Esophagus squamous epithelium (tissue), 5 donors: ENCODE measurements at places on chromosomes 12 and 14.

GRCh38 chr12:52515927-52516831, 4.0 kb downstream of the KRT5 start:
- no peak for DNase-seq

GRCh38 chr12:120412421-120412820, 25.5 kb upstream of the COX6A1 start:
- DNase-seq: no peak

DNA sequence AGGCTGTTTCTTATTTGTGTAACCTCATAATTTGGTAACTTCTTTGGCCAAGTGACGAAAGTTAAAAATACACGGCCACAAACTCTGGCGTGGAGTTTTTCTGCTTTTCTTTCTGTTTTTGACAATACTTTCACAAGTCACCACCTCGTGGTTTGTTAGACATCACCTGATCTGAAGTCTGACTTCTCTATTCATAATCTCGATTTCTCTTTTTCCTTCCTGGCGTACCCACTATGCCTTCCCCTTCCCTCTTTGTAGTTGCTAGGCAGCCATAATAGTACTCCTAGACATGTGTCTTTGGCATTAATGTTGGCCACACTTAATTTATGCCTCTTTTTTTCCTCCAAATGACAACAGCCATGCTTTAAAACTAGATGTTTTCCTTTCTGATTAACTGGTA, 97.6 kb downstream of the POLR3B start:
- no peak for DNase-seq

DNA sequence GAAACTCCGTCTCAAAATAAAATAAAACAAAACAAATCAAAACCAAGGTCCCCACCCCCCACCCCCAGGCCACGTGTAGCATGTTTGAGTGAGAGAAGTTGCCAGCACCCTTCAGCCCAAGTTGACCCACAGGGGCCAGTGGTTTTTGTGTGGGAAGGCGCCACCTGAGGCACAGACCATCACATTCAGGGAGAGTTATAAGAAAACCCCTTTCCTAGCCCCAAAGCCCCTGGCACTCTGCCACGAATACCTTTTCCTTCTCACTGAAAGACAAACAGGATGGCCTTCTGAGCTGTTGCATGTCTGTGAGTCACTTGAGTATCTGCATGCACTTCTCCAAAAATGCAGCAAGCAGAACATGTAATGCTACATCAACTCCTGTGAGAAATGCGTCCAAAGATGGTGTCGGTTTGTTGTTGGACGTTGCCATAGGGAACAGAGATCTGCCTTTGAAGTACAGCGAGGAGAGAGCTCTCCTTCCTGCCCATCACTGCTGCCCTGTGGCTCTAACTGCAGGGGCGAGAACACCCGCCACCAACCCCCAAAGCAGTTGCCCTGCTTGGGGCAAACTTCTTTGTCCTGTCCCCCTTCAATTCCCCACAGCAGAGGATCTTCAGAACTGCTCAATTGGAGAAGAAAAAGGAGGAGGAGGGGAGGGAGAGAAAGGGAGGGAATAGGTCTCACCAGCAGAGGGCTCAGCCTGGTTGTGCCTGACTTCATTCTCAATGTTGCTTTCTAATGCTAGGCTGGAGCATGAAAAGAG, 2.7 kb upstream of the TRAF3 start:
- no peak for DNase-seq

DNA sequence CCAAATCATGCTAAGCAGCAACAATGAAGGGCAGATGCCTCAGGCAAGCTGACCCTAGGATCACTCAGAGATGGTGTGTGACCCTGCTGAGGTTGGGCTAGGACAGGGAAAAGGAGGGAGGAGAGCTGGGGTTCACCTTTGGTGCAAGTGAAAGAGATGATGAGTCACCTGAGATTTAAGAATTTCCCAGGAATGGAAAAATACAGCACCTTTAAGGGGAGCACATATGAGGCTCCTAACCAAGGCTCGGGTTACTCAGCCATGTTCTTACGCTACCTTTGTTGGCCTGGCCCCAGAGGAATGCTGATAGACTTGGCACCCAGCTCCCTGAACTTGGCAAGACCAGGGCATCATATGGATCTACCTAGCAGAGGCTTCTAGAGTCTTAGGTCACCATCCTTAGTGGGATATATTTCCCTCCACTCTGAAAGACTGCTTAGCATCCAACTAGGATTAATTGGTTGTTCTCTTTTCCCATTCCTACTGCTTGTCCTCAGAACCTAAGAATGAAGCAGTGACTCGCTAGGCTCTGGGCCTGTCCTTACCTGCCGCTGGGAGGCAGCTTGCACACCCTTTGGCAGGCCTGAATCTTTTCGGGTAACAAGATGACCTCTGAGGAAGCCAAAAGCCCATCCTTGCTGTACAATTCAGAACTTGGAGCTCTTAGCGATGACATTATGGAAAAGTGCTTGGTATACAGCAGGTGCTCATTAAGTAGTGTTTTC, 4.0 kb upstream of the NAA25 start:
- DNase-seq: no peak

DNA sequence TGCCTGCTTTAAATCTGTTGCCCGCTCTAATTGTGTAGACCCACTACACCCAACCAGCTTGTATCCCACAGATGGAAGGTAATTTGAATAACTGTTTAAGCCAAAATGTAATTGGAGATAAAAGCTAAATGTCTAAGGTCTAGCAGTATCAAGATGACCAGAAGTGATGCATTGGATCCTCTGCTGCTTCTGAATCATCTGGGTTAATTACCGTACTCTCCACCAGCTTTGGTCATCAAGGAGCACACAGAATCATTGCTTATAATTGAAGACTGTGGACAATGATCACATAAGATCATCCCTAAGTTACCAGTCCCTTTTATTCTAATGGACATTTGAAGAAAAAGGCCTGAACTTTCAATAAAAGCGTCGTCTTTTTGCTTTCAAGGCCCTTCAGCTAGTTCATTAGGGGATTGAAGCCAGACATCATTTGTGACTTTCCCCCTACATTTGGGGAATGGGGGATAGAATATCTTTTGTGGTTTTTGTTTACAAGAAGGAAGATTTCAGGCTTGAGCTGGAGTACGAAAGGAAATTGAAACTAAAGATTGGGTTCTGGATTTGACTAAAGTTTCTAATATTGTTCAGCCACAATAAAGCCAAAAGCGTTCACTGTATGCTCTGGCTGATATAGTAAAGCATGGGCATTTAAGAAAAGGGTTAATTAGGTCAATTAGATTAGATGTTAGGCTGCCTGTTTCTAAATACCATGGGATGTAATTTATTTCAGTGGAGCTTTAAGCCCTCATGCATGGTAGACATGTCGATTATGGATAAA, 123.2 kb downstream of the CHST11 start:
- DNase-seq: no peak

DNA sequence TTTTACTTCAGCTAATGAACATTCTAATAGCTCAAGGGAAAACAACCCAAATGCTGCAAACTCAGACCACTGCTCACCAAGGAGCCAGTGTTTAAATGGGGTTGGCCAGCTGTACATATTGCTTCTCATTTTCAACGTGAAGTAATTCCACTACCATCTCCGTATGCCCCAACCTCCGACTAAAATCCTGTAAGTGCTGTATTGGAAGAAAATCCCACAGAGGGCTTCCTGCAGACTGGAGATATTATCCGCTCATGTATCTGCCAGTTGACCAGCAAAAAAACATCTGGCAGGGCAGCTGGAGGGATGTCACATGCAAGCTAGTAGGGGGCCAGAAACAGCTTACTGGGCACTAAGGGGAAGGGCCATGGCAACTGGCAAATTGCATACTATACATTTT, 485.0 kb downstream of the SNAPC1 start:
- no peak for DNase-seq

DNA sequence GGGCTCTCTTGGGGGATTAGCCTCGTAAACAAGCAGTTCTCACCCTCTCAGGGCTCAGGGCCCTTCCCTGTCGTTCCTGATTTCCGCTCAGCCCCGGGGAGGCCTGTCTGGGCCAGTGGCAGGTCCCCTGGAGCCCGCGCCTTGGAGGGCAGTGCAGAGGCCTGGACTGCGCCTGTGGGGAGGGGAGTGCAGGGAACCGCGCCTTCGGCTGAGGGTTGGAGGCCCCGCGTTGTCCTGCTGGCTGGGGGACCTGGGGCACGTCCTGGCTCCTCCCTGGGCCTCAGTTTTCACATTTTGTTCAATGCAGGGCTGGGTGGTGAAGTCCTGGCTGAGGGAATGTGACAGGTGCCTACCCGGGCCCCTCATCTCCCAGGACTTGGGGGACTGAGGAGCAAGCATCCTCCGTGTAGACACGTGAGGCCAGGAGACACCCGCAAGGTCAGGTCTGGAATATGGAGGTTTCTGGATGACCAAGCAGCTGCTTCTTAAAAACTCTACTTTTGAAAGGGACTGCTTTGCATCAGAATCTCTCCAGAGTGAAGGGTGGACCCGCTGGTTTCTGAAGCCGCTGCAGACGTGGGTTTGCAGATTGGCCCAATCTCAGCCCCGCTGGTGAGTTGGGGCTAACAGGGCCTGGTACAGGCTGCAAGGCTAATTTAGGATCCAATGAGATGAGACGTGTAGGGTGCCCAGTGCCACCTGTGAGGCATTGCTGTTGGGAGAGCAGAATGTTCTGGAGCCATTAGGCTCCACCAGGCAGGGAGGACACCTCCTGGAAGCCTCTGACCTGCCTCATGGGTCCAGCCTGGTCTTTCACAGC, 80.2 kb downstream of the KIF26A start:
- DNase-seq: no peak
